ENCODE measurements at places on chromosomes 11 and 22.

DNA sequence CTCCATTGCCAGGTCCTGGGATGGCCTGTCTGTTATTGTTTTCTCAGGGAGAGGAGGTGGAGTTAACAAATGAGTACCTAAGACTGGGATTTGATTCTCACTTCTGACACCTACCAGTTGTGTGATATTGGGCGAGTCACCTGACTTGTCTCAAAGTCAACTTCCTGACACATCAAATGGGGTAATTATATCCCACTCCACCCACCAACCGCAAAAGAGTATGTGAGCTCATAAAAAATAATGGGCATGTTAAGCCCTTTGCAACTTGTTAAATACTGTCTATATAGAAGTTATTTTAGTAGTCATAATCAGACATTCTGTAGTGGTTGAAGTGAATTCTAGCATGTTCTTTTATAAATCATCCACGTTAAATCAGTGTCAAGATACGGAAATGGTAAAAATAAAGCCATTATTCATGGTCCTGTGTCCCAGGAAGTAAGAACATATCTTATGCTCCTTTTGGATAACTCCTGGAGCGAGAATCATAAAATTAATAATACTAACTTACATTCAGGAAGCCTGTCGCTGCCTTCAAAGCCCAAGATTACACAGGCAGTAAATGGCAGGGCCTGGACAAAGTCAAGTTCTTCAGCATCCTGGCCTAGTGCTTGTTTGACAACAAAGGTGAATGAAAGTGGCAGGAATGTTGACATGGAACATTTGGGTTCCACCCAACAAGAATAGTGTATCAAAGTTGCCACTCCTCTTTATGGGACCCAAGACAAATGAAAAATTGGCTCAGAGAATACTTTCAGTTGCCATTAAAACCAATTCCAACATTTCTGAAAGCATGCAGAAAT is 54.3 kb downstream of the SYTL2 start:
- no peak for DNase-seq
- no peak overlapping the region for H3K27ac ChIP-seq
- no peaks in the 10 kb centered on the region for H3K36me3 ChIP-seq
- no peaks in the 10 kb centered on the region for H3K27me3 ChIP-seq
- peaks cover 3% of the 10 kb centered on the region for H3K4me1 ChIP-seq
- no peak overlapping the region for H3K4me3 ChIP-seq

DNA sequence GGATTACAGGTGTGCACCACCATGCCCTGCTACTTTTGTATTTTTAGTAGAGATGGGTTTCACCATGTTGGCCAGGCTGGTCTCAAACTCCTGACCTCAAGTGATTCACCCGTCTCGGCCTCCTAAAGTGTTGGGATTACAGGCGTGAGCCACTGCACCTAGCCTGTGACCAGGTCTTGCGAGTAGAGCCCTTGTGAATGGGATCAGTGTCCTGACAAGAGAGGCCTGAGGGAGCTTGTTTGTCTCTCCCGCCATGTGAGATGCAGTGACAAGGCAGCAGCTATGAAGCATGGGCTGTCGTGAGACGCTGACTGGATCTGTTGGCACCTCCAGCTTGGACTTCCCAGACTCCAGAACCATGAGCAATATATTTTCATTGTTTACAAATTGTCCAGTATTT is 69.3 kb downstream of the LRRC32 start:
- peak; percentile 12 for DNase-seq
- no peaks in the 10 kb centered on the region for H3K36me3 ChIP-seq
- peaks cover 44% of the 10 kb centered on the region for H3K4me1 ChIP-seq
- no peak overlapping the region for H3K27ac ChIP-seq
- H3K4me3 ChIP-seq, result no peak overlapping the region
- no peaks in the 10 kb centered on the region for H3K27me3 ChIP-seq

GRCh38 chr22:42909363-42910058 is 52.4 kb upstream of the ARFGAP3 start:
- H3K4me3 ChIP-seq, result no peak overlapping the region
- DNase-seq, result no peak
- H3K36me3 ChIP-seq, result no peaks in the 10 kb centered on the region

- no peaks in the 10 kb centered on the region for H3K36me3 ChIP-seq
- H3K27ac ChIP-seq, result no peak within 1 kb of the TSS
- DNase-seq, result no peak
These were observed at the start of gene C11orf52 for GRCh38 chr11:111918390-111919256. Gene C11orf52, plus strand, starts transcription at chr11:111918913. Its CDS starts 60 bp downstream, at chr11:111918973.

DNA sequence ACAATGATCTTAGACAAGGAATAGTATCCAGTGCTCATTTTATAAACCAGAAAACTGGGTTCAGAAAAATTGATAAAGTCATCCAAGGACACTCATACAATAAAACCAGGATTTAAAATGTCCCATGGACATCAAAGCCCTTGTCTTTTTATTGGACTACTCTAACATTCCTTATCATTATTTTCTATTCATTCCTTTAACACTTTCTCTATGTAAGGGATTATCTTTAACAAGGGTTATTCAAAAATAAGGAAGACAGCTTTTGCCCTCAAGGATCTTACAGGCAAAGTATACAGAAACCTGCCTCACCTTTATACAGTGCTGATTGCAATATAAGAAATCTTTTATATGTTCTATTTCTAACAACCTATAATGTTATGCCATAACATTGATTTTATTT is 790.8 kb downstream of the DLG2 start:
- no peak overlapping the region for H3K27ac ChIP-seq
- H3K36me3 ChIP-seq, result no peaks in the 10 kb centered on the region
- no peaks in the 10 kb centered on the region for H3K4me1 ChIP-seq

DNA sequence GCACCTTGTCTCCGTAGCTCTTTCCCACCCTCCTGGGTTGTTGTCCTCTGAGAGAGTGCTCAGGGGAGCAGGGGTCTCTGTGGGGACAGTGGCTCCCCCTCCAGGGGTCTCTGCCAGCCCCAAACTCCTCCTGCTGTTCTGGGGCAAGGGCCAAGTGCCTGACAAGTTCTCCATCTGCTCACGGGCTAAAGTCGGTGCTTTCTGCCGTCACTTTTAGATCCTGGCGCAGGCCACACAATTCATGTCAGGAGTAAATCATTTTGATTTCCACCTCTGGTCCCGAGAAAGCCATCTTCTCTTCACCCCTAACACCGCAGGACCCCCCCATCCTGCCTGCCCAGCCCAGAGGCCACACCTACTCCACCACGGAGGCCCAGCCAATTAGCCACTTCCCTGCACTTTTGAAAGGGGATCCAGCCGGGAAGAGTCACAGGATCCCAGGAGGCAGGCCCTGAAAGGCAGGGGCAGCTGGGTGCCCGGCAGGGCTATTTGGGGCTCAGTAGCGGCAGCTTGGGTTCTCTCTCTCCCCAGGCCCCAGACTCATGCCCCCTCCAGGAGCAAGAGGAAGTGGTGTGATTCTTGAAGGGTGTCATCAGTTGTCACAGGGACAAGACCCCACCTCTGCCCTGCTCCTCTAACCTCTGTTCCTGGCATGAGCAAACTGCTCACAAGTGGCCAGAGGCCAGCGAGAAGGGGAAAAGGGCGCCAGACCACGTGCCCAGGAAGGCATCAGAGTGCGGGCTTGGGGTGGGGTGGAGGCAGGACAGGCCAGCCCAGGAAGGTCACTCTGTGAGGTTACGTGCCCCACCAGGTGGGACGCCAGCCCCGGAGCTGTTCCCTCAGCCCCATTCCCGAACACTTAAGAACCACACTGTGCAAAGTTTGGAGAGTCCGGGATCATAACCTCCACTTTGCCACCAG is 1.3 kb downstream of the MACROD1 start:
- no peak for DNase-seq
- H3K36me3 ChIP-seq, result no peaks in the 10 kb centered on the region
- no peaks in the 10 kb centered on the region for H3K27me3 ChIP-seq
- H3K27ac ChIP-seq, result no peak overlapping the region

DNA sequence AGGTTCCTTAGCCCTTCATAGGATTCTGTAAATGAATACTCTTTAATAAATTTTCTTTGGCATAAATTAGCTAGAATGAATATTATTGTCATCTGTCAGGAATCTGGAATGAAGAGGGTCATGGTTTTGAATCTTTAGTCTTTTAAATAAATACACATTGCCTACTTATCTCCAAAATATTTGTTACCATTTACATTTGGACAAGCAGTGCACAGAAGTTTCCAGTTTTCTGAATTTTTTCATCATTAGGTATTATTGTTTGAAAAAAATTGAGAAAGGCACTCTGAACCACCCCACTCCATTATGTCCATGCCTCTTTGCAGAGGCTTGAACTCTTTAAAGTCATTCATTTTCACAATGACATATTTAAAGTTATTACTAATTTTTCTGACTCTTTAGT is 549.0 kb upstream of the LUZP2 start:
- no peaks in the 10 kb centered on the region for H3K36me3 ChIP-seq
- no peaks in the 10 kb centered on the region for H3K27me3 ChIP-seq
- no peaks in the 10 kb centered on the region for H3K4me1 ChIP-seq
- H3K27ac ChIP-seq, result no peak overlapping the region
- no peak for DNase-seq

DNA sequence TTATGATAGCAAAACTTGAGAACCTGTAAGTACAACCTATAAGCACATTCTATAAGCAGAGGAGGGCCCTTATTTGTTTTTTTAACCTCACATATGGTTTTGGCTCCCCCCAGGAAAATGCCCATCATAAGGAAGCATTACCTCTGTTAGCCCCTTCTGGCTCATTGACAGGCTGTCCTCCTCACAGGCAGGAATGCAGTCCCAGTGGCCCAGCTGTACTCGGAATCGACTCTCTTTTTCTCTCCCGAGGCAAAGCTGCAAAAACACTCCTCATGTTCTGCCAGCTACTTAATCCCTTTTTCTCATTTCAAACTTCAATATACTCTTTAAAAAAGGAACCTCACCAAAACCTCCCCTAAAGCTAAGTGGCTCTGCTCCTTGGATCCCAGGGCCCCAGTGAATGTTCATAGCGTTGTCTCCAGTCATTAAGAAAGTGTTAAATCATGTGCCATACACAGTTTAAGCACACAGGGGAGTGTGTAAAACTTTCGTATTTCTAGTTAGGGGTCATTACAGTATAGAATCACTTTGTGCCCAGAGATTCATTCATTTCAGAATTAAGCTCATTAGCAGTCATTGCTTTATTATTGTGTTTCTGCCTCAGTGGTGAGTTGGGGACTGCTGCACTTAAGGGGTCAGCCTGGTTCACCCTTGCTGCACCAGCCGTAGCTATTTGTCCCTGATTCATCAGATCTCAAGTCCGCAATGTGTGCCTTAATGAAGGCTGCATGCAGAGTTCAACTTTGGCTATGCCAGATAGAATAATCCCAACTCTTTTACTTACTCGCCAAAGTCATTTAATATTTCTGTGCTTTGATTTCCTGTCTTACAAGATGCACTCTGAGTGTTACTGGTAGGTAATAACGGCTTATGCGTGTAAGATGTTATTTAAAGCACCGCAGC is 57.6 kb downstream of the JRKL start:
- H3K27ac ChIP-seq, result no peak overlapping the region
- no peaks in the 10 kb centered on the region for H3K36me3 ChIP-seq
- peaks cover 4% of the 10 kb centered on the region for H3K4me1 ChIP-seq
- H3K4me3 ChIP-seq, result no peak overlapping the region
- no peaks in the 10 kb centered on the region for H3K27me3 ChIP-seq
- peak; percentile 19 for DNase-seq

GRCh38 chr11:27150098-27150497 is 109.5 kb downstream of the BBOX1 start:
- no peaks in the 10 kb centered on the region for H3K4me1 ChIP-seq
- H3K36me3 ChIP-seq, result no peaks in the 10 kb centered on the region
- DNase-seq, result no peak
- H3K27ac ChIP-seq, result no peak overlapping the region

DNA sequence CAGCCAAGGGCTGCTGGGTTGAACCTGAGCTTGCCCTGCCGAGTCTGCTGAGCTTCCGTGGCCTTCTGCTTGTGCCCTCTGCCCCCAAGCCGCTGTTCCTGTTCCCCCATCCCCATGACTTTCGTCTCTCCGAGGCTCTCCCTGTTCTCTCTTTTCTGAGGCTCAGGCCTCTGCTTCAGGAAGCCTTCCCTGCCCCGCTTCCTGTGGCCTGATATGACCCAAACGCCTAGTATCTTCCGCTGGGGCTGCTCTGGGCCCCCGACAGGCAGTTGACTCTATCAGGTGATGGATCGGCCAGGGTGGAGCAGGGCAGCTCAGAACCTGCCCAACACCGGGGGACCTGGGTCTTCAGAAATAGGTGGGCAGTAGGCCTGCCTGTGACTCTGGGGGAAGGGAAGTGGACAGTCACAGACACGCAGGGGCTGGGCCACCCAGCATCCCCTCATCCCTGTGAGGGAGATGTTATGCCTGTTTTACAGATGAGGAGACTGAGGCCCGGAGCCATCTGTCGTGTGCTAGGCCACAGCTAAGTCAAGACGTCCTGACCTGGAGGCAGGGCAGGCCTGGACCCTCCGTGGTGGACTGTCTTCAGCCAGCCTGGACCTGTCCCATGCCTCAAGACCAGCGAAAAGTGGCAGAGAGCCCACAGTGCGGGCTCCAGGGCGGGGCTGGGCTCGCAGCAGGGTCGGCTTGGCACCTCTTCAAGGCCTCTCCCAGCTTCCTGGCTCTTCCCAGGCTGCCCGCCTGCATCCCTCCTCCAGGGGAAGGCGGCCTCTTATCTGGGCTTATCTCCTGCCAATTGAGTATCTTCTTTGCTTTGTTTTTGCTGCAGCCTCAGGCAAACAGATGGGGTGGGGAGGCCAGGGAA is 16.2 kb downstream of the BAD start:
- peak overlapping the region; percentile 86 for H3K27ac ChIP-seq
- H3K4me1 ChIP-seq, result peaks cover 43% of the 10 kb centered on the region
- no peaks in the 10 kb centered on the region for H3K27me3 ChIP-seq

- no peak for DNase-seq
- no peaks in the 10 kb centered on the region for H3K4me1 ChIP-seq
- H3K4me3 ChIP-seq, result no peak overlapping the region
- H3K27me3 ChIP-seq, result no peaks in the 10 kb centered on the region
- no peaks in the 10 kb centered on the region for H3K36me3 ChIP-seq
- H3K27ac ChIP-seq, result no peak overlapping the region
These were observed 211.9 kb downstream of the ST3GAL4 start for GRCh38 chr11:126567419-126567818.

DNA sequence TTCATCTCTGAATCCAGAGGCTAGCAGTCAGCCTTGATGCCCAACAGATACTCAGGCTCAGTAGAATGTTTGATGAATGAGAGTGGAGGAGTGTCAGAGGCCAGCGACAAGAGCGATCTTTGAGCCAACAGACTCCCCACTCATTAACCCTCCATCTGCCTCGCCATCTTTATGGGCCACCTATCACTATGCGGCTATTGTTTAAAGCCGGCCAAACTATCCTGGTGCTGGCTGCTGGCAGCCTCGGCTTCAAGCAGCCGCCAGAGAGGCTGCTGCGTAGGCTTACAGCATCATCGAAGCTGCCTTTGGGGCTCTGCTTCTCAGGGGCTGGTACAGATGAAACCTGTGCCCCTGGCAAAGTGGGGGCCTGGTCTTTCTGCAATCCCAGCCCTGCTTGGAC is 525.6 kb downstream of the INSC start:
- no peaks in the 10 kb centered on the region for H3K4me1 ChIP-seq
- no peaks in the 10 kb centered on the region for H3K27me3 ChIP-seq
- no peak overlapping the region for H3K27ac ChIP-seq
- H3K36me3 ChIP-seq, result no peaks in the 10 kb centered on the region
- H3K4me3 ChIP-seq, result no peak overlapping the region
- DNase-seq, result no peak

- H3K36me3 ChIP-seq, result no peaks in the 10 kb centered on the region
- peak; percentile 59 for DNase-seq
- peaks cover 18% of the 10 kb centered on the region for H3K4me1 ChIP-seq
- H3K27ac ChIP-seq, result no peak overlapping the region
- peak overlapping the region; percentile 76 for H3K4me3 ChIP-seq
- H3K27me3 ChIP-seq, result no peaks in the 10 kb centered on the region
These were observed 585 bp upstream of the NADSYN1 start for GRCh38 chr11:71452199-71453036.

- H3K27ac ChIP-seq, result peak overlapping the region; percentile 64
- H3K4me1 ChIP-seq, result peaks cover 53% of the 10 kb centered on the region
- peak overlapping the region; percentile 60 for H3K4me3 ChIP-seq
- DNase-seq, result no peak
- no peaks in the 10 kb centered on the region for H3K36me3 ChIP-seq
These were observed 1.5 kb downstream of the BCR start for GRCh38 chr22:23181721-23182308.

Measured in testis (tissue), 5 donors.